ENCODE measurements at places on chromosomes 3 and 15.

GRCh38 chr3:55750525-55750924 lies 263.4 kb upstream of the WNT5A start:
- no peak for DNase-seq

DNA sequence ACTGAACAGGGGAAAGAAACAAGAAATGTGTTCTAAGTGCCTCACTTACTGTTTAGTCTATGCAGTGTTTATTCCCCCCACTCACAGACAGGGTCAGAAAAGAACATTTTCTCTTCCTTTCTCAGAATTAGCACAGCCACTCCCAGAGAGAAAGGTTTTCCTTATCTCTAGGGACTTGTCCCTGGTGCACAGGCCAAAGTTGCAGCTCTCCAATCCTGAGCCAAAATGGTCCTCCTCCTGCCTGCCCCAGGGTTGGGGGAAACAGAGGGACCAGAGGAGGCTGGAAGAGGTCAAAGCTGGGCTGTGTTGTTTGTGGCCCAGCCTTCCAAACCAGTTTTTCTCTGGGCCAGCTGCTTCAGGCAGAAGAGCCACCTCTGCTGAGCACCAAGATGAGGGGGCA lies 12.0 kb downstream of the RAB6B start:
- DNase-seq: no peak

DNA sequence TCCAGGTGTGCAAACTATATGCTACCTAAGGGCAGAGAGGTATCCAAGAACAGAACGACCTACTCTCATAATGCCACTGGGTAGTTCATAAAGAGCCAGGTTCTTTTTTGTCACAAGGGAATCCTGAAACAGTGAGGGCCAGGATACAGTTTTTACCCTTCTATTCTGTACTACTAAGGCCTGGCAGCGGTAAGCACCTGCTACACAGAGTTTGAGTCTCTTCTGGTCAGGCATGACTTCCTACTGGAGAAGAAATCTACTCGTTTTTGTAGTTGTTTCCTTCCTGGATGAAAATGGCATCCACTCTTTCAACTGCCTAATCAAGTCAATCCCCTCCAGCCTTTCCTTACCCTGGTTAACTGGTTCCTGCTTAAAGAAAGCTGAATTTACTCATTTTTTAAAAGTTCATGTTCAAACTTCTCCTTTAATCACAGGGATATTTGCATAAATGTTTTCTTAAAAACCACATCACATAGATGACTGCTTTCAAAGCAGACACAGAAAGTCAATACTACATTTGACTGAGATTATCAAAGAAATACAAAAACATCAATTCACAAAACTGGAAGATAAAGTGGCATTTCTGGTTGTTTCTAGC lies 40.0 kb downstream of the MAP4 start:
- DNase-seq: no peak

- DNase-seq: peak; percentile 93
These were observed 256.5 kb upstream of the CBLB start for GRCh38 chr3:106125321-106125720.

DNA sequence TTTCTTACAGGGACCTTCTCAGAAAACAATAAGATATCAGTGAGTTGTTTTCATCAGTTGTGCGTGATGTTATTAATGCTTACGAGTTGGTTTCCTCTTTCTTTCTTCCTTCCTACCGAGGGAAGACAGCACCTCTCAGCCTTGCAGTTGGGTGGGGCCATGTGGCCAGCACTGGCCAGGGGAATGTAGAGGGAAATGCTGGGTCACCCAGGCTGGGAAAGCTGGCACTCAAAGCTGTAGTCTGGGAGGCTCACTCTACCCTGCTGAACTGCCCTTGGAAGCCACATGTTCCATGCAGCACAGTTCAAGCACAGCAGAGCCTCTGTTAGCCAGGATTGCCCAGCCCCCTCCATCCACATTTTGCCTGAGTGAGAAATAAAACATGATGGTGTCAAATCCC lies 10.1 kb upstream of the CHCHD6 start:
- no peak for DNase-seq

DNA sequence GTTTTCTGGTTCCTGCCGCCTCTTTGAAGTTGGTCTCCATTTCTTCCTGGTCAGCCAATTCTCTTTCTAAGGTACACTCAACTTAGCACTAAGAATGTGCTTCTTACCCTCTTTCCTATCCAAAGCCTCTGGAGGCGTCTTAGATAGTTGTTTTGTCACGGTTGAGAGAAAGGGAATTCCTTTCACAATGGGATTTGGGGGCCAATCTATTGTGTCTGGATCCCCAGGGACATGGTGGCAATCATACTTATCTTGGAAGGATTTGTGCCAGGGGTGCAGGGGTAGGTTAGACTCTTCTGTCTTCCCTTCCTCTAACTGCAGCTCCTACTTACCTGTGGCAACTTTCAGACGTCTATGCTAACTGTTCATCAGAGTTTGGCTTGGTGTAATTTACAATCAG lies 287.1 kb downstream of the SOX2 start:
- DNase-seq: no peak

GRCh38 chr3:14123308-14124222 lies 1.1 kb downstream of the CHCHD4 start:
- no peak for DNase-seq

DNA sequence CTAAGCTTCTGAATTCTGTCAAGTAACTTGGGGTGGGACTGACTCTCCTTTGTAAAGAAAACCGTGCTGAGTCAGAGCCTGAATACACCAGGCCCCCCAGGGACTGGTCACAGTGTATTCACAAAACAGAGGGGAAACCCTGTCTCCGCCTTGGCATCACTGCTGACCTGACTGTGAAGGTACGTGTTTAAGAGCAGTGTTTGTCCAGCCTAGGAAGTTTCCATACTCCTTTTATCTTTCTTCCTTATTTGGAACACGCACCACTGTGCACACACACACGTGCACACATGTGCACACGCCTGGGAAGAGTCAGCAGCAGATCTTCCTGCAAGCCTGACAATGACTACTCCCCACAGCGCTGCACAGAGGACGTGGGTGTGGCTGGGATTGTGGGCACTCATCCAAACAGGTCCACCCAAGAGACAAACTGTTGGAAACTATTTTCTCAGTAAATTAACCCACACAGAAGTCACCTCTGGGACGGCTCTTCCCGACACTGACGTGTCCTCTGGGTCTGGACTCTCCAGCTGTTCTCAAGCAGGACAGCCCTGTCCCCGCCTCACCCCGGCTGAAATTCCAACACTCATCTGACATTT lies 87.7 kb downstream of the ATP10A start:
- DNase-seq: peak; percentile 88

DNA sequence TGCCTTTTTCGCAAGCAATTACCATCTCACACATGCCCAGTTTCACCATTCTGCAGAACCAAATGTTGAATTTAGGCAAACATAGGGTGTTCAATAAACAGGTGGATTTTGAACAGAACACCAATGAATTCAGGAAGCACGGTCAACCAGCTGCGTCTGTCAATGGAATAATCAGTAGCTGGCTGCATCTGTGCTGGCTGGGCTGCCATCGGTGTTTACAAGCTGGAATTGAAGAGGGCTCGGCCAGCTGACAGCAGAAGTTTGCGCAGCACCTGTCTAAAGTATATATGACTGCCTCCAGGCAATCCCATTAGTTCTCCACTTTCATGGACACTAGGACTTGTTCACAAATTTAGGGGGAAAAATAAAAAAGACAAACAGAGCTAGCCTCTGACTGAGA lies 996.4 kb upstream of the CFAP20DC start:
- peak; percentile 48 for DNase-seq

DNA sequence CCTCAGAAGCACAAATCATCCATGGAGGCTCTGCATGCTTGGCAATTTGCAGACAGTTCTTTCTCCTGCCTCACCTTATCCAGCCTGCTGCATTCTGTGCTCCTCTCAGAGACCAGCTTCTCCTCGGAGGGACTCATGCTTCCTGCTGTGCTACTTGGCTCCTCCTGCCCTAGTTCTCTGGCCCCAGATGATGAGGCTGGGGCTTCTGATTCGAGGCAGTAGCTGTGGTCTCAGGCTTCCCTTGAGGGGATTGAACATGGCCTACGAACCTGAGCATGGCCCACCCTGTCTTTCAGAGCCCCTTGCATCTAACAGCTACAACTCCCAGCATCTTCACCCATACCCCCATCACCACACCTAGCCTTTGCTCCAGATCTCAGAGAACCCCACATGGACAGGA lies 6.7 kb downstream of the VIPR1 start:
- no peak for DNase-seq

- no peak for DNase-seq
These were observed 63.0 kb downstream of the MEX3B start for GRCh38 chr15:81982808-81983207.

DNA sequence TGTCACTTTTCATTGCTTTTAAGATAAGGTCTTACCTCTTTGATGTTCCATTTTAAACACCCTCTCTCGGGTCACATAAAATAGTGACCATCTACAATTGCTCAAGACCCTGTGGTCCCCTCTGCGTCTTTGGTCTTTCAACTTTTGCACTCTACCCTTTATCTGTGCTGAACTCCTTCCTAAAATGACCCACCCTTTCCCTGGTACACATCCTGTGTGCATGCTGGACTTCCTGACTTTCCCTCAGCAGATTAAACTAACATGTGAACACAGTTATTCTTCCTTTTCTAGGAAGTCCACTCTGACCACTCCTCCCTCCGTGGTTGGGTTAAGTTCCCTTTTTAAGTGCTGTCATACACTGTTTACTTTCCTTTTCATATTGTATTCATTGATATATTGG lies 414.2 kb downstream of the GABRB3 start:
- no peak for DNase-seq

DNA sequence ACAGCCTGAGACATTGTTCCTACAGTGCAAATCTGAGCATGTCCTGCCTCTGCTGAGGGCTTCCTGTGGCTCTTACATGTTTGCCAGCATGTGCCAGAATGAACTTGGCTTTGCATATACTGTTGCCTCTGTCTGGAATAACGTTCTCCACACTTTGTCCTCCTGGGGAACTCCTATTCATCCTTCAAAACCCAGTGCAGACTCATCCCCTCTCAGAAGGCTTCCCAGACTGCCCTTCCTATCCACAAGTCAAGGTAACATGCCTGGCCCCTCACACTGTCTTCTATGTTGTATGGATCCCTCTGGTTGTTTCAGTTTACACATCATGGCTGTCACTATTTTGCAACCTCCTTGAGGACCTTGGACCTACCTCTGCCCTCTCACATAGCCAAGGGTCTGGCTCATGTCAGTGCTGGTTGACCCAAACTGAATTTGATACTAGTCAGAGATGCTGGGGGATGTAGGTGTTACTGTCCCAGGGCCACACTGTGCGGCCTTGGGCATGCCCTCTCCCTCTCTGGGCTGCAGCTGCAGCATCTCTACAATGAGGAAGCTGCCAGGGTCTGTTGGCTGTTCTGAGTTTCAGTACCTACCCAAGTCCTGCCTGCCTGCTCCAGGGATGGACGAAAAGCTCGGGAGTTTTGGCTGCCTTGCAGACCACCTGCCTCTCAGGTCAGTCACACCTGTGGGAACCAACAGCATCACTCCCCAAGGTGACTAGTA lies 29.0 kb upstream of the TSPAN3 start:
- DNase-seq: no peak

- no peak for DNase-seq
These were observed 1045.7 kb upstream of the CFAP20DC start for GRCh38 chr3:60095516-60095915.

- DNase-seq: no peak
These were observed 32.0 kb downstream of the LSAMP start for GRCh38 chr3:116413319-116413718.

Measured in muscle of leg (tissue), 16 donors.